ENCODE measurements at places on chromosomes 6 and 20. TPM values are rescaled to one million over a fixed set of nuclear protein-coding genes. Genes with fewer than 3 reads are reported as not detected.

FHL5 gene
- total RNA-seq: not detected

NR2E1 gene
- not detected for total RNA-seq

SLCO4A1 gene
- total RNA-seq: 0.32 TPM

RCAN2 gene
- 0.09 TPM for total RNA-seq

ELOVL4 gene
- total RNA-seq: 7.3 TPM

LINC00237 gene
- not detected for total RNA-seq

SIGLEC1 gene
- not detected for total RNA-seq

Measured in bronchial smooth muscle cell (primary cell).